ENCODE measurements at places on chromosomes 4 and X.

GRCh38 chrX:108537005-108537404 is 97.4 kb downstream of the COL4A5 start:
- DNase-seq: peak; percentile 8

GRCh38 chrX:7153231-7153630 is 5.3 kb upstream of the PUDP start:
- no peak for DNase-seq

- no peak for DNase-seq
These were observed 47.0 kb downstream of the TASL start for GRCh38 chrX:30530606-30531005.

GRCh38 chrX:120144178-120144844 is 14.1 kb upstream of the RHOXF2 start:
- DNase-seq: no peak

DNA sequence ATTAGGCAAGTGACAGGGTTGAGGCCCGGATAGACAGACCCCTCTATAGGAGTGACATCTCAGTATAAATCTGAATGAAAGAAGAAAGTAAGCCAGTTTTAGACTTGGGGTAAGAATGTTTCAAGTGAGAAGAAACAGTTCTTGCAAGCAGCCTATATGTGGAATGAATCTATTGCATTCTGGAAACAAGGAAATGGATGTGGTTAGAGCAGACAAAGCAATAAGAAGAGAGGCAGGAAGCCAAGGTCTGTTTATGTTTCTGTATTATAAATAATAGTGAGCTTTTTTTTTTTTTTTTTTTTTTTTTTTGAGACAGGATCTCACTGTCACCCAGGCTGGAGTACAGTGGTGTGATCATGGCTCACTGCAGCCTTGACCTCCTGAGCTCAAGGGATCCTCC is 255.8 kb downstream of the UNC5C start:
- DNase-seq: no peak

GRCh38 chrX:49949961-49950360 is 27.6 kb downstream of the CLCN5 start:
- DNase-seq: no peak

- no peak for DNase-seq
These were observed 41.0 kb upstream of the PITX2 start for GRCh38 chr4:110663738-110664444.

- no peak for DNase-seq
These were observed 815.4 kb upstream of the PCDH10 start for GRCh38 chr4:132333724-132334047.

DNA sequence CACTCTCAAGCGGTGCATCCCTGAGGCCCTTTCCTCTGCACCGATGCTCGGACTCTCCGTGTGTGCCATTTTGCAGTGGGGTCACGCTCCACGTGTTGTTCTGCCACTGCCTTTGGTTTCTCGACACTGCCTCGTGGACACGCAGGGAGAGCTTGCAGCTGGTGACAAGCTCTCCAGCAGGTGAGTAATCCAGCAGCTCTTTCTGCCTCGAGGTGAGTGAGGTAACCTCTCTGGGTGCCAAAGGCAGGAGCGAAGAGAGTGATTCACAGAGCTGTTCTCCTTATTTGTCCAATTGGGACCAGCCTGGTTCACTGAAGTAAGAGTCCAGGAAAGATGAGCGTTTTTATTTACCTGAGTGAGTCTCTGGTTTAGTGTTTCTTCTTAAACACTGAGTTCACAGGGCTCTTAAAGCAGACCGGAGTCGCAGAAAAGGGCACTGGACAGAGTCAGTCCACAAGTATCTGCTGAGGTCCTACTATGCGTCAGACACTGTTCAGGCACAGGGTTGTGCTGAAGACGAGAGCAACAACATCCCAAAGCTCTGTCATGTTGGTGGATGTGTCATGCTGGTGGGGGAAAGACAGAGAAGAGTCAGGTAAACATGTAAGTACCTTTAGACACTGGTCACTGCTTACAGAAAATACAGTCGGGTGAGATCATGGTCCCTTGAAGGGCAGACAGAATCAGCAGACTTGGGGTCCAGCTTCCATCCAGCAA is 61.8 kb downstream of the FHDC1 start:
- DNase-seq: no peak

GRCh38 chrX:10769195-10769594 is 148.8 kb upstream of the MID1 start:
- DNase-seq: peak; percentile 56

- DNase-seq: peak; percentile 46
These were observed at the start of gene KLF8 for GRCh38 chrX:56232221-56233082. KLF8 (plus strand) TSS chrX:56232356; CDS start chrX:56233335, 979 bp downstream.

- DNase-seq: no peak
These were observed 19.1 kb downstream of the FGF2 start for GRCh38 chr4:122845760-122846159.

DNA sequence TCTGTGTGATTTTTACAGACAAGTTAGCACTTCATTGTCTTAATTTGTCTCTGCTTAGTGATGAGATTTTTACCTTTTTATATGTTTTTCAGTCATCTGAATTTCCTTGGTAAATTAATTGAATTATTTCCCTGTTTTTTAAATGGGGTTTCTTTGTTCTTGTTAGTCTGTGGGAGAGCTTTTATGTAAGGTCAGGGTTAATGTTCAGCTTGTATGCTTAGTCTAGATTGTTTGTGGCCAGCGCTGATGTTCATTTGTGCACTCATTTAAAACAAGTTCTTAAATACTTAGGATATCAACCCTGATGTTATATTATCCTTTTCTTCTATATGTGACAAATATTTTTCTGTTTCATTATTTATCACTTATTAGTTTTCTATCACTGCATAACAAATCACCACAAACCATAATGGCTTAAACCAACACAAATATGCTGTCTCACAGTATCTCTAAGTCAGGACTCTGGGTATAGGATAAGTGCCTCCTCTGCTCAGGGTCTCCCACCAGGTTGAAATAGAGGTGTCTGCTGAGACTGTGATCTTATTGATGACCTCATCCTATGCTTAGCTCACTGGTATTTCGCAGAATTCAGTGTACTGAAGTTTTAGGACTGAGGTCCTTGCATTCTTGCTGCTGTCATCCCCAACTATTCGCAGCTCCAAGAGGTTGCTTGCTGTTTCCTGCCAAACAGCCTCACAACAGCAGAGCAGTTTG is 53.2 kb downstream of the ATP10D start:
- no peak for DNase-seq

DNA sequence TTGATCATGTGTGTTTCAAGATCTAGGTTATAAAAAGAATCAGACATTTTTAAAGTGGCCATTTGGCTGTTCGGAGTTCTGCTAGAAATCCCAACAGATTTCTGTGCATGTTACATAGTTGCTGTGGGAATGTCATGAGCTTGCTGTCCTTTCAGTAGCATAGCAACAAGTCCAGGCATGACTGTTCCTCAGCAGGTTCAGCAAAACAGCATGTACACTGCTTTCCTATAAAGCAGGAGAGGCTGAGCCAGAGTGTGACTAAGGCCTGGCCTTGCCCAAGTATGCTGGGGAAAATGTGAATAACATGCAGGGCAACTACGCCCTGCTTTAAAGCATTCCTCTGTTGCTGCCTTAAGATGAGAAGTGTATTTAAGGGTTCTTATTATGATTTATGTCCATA is 217.1 kb upstream of the SMIM31 start:
- DNase-seq: no peak

DNA sequence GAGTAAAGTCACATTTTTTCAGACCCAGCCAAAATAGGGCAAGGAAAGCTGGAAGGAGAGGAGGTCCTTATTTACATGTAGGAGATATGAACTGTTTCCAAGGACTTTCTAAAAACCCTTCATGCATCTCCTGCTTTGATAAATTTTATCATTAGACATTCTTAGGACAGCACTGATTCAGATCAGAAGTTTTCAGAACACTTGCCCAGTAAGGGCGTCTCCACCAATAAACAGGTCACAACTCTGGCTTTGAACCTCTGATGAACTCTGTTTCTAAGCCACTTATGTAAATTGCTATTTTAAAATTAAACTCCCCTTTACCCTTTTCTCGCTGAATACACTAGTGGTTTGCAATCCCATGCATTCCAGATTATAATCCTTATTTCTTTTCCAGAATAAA is 505.3 kb upstream of the SLIT2 start:
- no peak for DNase-seq

Measured in retina (tissue), 1 donor.